ENCODE measurements at places on chromosomes 1 and 21.

GRCh38 chr1:159951016-159951415 lies 3.0 kb downstream of the SLAMF9 start:
- DNase-seq, result no peak

- DNase-seq, result peak; percentile 26
These were observed 3.4 kb downstream of the PRR9 start for GRCh38 chr1:153220606-153221303.

- DNase-seq, result no peak
These were observed 76.9 kb downstream of the BRINP2 start for GRCh38 chr1:177247623-177248176.

GRCh38 chr1:185719021-185719420 lies 15.2 kb upstream of the HMCN1 start:
- DNase-seq, result no peak

- no peak for DNase-seq
These were observed 48.8 kb upstream of the KCNH1 start for GRCh38 chr1:211182746-211183145.

GRCh38 chr1:33351281-33351660 lies 30.4 kb upstream of the A3GALT2 start:
- no peak for DNase-seq

GRCh38 chr1:204092632-204093420 lies 19.9 kb downstream of the SOX13 start:
- no peak for DNase-seq

DNA sequence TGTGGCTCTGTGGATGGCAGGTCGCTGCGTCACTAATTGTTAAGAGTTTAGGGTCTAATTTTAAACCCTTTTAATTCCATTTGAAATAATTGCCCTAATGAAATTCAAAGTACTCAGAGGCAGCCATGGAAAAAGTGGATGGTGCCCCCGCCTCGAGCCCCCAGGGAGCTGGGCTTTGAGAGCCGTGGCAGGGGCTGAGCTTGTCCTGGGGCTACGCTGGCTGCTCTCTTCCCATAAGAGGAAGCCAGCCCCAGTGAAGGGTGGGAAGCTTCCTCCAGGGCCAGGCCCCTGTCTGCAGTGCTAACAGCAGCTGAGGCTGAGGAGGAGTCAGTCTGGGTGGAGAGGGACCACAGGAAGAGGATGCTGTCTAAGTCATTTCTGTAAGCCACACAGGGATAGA lies 315.0 kb upstream of the POU3F1 start:
- DNase-seq, result no peak

DNA sequence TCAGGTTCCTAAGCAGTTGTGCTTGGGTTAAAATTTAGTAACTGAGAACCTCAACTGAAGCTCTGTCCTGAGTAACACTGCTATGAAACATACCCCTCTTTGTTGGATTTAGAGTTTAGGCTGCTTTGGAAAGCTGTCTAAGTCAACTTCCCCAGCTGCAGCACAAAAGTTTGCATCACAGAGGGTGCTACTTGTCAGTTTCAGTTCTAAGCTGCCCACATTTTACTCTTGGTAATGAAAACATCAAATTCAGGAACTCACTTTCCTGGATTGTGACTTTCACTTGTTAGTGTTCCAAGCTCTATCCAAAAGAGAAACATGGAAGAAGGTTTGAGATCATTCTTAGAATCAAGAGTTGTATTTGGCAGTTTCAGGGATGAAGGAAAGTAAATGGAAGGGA lies 191.7 kb upstream of the NFIA start:
- DNase-seq, result no peak

All from urinary bladder (tissue), 4 donors.